ENCODE measurements at places on chromosomes 6 and 20.
A peak's percentile ranks its signal among the peaks of the same experiment; 100 is the strongest.

DNA sequence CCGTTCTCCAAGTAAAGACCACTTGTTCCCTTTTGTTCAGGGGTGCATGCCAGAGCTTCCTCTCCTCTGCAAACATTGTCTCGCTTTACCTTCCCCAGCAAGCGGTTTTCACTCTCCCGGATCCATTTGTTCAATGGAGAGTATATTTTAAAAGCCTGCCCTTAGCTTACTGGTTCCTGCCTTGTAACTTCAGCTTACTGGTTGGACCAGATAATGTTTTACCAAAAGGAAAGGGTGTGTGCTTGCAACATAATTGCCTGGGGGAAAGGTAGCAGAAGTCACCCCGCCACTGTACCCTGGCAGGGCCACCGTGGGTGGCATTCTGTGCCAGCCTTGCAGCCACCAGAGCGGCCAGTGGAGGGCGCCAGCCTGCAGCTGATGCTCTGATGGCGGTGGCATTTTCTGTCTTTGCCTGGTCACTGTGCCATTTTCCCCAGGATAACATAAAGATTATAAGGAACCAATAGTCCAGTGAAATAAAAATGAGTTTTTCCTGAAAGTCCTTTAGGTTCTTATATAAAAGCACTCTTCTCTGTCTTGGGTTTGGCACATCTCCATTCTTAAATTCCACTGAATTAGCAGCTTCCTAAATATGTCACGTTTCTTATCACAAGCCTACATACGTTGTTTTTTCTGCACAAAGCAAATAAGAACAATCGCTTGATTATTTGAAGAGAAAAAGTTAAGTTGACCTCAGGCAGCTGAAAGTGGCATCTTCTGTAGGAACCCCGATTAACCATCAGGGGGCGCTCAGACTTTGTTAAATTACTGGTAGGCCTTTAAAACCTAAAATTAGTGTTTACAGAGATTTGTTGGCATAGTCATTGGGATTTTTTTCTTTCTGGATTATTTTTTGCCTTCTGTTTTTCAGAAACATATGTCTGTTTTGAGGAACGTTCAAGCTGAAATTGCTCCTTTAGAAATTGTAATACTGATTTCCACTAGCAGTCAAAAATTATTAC lies 67.4 kb upstream of the XRN2 start:
- DNase-seq: peak; percentile 82

DNA sequence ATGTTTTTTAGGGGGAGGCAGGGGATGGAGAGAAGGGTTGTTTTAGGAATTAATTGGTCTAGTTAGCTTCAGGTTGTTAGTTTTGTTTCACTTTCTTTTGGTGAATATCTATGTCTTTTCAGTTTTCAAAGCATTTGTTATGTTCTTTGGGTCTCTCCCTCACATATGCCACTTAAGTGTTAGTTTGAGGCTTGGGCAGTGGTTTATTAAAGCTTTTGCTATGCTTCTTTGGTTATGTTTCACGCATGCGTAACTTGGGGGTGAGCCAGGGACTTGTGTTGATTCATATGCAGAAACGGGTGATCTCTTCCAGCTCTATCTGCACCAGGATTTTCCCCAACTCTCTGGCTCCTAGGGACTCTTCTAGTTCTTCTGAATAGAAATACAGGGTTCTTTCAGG lies 11.4 kb upstream of the MMS22L start:
- no peak for DNase-seq

- no peak for DNase-seq
Measured at GRCh38 chr20:54556406-54556805, 81.0 kb downstream of the DOK5 start.

DNA sequence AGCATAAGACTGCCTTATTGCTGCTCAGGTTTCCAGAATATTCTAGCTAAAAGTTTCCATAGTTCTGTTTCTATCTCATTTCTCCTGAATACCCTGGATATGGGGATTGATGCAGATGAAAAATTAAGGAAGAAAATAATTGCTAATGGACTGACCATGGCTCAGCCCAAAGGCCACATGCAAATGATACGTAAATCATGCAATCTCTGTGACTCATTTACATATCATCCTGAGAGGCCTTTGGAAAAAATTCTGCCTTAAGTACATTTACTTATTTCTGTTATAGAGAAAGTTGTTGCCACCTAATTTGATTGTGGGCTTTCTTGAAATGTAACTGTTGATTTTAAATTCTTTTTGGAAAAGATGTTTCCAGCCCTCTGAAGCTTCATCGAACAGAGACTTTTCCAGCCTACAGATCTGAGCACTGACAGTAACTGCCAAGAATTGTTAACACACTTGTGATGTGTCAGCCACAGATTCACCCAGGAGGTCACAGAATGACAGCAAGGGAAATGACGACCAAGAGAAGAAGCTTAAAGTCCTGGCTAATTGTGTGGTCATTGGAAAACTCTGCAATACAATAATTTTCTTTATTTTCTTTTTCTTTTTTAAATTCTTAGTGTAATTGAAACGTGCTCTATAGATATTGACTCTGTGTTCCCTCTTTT lies 174.8 kb downstream of the DOK5 start:
- no peak for DNase-seq

DNA sequence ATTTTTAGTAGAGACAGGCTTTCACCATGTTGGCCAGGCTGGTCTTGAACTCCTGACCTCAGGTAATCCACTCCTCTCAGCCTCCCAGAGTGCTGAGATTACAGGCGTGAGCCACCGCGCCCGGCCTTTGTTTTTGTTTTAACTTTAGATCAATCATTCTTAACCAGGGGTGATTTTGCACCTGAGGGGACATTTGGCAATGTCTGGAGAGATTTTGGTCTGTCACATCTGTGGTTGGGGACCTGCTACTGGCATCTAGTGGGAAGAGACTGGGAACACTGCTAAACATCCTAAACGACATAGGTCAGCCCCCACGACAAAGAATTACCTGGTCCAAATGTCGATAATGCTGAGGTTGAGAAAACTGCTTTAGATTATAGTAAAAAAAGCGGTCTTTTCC lies 82.3 kb downstream of the C6orf52 start:
- no peak for DNase-seq

- DNase-seq: no peak
Measured at GRCh38 chr6:93412452-93412851, 6.9 kb downstream of the EPHA7 start.

GRCh38 chr6:86412057-86412456 lies 525.3 kb upstream of the HTR1E start:
- DNase-seq: no peak

GRCh38 chr6:33628401-33628964 lies 7.4 kb downstream of the ITPR3 start:
- no peak for DNase-seq

GRCh38 chr6:3887150-3887700 lies 38.1 kb downstream of the FAM50B start:
- no peak for DNase-seq

DNA sequence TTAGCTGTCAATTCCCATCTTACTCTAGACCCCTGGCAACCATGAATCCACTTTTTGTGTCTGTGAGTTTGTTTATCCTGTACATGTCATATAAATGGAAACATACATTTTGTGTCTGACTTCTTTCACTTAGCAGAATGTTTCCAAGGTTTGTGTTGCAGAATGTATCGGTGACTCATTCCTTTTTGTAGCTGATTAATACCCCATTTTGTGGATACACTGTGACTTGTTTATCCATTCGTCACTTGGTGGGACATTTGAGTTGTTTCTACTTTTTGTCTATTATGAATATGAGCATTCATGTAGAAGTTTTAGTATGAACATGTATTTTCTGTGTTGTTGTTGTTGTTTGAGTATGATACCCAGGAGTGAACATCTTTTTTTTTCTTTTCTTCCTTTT lies 21.4 kb downstream of the CDYL start:
- no peak for DNase-seq

DNA sequence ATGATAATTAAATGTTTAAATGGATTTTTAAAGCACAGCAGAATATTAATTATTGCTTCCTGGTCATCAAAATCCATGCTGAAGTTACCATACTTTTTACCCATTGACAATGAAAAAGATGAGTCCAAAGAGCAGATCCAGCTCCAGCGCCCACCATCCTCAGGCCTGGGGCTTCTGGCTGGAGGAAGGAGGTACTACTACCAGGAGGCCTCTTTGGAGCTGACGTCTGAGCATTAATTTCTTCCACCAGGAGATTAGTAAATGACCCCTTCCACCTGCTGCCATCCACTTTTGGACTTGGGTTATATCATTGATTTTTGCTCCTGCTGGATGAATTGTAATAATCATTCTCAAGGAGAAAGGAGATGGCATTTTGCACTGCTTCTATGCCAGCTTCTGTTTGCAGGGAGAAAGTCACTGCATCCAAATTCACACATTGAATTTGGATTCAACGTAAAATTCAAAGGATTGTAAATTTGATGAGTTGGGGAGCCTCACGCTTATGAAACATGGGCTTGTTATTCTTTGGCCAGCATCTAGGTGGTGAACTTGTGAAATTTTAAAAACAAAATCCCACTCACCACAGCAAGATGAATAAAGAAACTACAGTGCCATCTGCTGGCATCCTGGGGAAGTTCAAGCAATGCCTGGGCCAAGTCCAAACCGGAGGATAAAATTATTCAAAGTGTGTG lies 121.8 kb downstream of the SASH1 start:
- peak; percentile 71 for DNase-seq

DNA sequence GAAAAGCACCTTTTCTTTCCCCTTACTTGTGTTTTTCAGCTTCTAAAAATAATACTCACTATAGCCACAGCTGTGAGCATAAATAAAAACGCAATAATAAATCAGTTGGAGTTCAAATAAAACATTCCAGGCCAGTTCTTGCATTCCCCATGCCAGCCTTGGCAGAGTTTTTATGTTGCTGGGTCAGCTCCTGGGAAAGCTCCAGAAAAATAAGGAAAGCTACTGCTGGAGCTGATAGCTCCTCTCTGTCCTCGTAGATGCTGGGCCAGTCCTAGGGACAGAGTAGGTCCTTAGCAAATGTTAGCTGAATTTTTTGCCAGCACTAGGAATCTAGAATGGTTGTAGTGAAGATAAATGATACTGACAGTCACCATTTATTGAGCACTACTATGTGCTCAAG lies 389.0 kb upstream of the SYNCRIP start:
- DNase-seq: no peak

- DNase-seq: no peak
Measured at GRCh38 chr6:54860739-54861138, 14.2 kb downstream of the FAM83B start.

- no peak for DNase-seq
Measured at GRCh38 chr6:170454512-170455285, 98.4 kb downstream of the PSMB1 start.

DNA sequence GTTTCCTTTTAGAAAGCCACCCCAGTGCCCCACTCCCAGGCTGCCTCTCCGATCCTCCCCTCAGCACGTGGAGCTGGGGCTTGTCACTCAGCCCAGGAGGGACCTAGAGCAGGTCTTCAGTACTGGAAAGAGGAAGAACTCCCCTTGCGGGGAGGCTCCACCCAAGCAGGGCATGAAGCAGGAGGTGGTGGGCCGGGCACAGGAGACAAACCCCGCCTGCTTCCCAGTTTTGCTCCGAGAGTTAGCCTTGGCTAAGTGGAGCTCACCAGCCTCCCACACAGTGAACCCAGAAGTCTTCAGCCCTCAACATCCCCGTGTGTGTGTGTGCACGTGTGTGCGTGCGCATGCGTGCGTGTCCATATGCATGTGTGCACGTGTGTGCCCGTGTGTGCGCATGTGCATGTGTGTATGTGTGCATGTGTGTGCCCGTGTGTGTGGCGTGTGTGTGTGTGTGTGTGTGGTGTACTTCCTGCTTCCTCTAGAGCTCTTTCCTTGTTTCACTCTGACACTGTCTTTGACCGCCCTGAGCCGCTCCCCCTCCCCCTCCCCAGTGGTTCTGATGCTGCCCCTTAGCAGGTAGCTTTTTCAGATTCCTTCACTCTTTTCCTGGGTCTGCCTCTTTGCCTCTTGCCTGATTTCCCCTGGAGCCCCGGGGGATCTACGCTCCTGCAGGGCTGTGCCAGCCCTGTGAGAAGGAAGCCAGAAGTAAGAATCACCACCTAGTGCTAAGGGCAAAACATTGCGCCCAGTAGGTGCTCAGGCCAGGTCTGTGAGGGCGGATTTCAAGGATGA lies 239.8 kb downstream of the CDC5L start:
- no peak for DNase-seq

DNA sequence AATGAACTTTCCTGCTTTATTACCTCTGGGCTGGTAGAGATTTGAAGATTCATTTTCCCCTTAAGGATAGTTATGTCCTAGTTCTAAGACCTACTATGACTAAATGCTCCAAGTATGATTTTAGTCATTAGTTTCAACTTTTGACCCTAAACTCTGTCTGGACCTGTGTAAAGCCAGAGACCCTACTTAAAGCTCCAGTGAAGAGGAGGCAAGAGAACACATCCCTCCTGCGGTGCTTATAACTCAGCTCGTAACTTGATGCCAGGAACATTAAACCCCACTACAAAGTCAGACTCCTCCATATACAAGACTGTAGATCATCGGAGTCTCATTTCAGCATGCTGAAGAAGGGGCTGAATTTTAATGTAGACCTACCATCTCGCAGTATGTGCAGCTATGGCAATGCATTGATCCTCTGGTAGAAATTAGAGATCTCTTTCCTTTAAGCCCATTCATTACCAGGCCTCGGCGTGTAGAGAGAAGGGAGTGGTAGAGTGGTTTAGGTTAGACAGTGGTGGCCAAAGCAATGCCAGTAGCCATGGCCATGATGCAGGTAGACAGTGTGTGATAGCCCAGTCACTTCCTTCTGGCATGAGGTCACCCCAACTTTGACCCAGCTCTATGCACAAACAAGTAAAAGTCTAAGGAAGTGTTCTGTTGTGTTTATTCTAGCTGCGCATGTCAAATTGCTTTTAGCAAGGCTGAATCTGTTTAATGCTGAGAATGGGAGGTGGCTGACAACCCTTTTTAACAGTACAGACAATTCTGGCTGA lies 34.8 kb upstream of the MYB start:
- DNase-seq: no peak

DNA sequence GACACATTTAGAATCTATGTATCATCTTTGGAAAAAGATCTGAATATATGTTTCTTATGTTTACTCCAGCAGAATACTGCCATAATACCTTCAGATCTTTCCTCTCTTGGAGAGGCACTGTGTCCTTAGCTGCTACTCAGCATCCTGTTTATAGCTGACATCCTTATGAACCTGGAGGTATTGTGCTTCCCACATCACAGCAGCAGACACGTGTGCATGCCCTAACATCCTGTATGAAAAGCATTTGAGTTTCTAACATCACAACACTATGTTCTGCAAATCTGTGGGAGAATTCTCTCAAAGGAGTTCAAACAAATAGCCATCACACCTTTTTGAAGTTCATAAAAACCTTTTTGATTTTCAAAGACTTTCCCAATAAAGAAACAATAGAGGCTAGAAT lies 216.0 kb downstream of the GJA1 start:
- no peak for DNase-seq

DNA sequence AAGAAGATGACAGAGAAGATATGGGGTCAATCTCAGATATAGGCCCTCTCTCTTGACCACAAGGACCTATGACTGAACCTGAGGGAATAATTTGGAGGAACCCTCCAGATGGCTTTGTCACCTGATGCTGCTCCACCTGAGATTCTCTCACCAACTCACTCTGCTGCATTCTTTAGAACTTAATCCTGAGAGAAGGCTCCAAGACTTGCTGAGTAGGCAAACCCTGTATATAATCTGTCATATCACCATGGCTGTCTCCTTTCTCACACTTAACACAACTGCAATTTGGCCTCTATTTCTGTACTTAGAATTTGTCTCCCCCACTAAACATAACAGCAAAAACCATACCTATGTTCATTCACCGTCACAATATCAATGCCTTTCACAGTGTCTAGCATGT lies 172.3 kb downstream of the PKHD1 start:
- no peak for DNase-seq

GRCh38 chr20:62665826-62666735 lies 23.8 kb downstream of the SLCO4A1 start:
- no peak for DNase-seq

GRCh38 chr20:36478137-36478905 lies 63.0 kb upstream of the MYL9 start:
- DNase-seq: no peak

All from activated T-cell treated with anti-CD3 and anti-CD28 coated beads, Interleukin-2, amount 50 U/mL, for 48 hours (primary cell).